ENCODE measurements at places on chromosomes 7 and 10. TPM values are rescaled to one million over a fixed set of nuclear protein-coding genes. Genes with fewer than 3 reads are reported as not detected.

The DKK1 gene
- 31.8 TPM for total RNA-seq

The NEURL1 gene
- not detected for total RNA-seq

The SEMA3D gene
- not detected for total RNA-seq

The EPO gene
- total RNA-seq: not detected

The MOGAT3 gene
- not detected for total RNA-seq

The PRLHR gene
- not detected for total RNA-seq

The NUPR2 gene
- total RNA-seq: not detected

The ALOX5 gene
- not detected for total RNA-seq

The GPR85 gene
- total RNA-seq: 0.61 TPM

The OR6V1 gene
- total RNA-seq: not detected

The AKR1C3 gene
- total RNA-seq: 22.9 TPM

The NPTX2 gene
- not detected for total RNA-seq

The IGF2BP3 gene
- total RNA-seq: 29.8 TPM

The TDRD1 gene
- not detected for total RNA-seq

The GARS1 gene
- total RNA-seq: 386 TPM

The AKR1D1 gene
- not detected for total RNA-seq

The TRRAP gene
- total RNA-seq: 30.4 TPM
